Stimulated activated CD4-positive, alpha-beta T cell treated with anti-CD3 and anti-CD28 coated beads, Interleukin-12 subunit alpha, Interleukin-12 subunit beta, amount 100 ng/mL, for 48 hours (primary cell): ENCODE measurements at places on chromosomes 5 and 9.

DNA sequence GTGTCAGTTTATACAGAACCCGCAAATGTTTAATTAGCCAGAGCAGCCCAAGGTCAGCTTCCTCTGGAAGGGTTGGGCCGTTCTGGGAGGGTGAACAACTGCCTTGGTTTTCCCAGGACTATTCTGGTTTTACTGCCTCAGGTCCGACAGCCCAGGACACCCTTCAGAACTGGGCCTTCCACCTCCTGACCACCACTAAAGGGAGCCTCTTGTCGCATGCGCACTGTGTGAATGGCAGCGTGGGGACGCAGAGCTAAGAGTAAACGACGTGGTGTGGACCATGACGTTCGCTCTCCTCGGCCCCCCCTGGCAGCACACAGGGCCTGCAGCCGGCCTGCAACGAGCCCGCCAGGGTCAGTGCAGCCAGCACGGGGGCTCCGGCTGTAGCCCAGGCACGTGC lies 214.9 kb downstream of the FANCC start:
- no peak for DNase-seq

- DNase-seq: no peak
Observed at GRCh38 chr5:109053995-109054417, 306.3 kb downstream of the FER start.

DNA sequence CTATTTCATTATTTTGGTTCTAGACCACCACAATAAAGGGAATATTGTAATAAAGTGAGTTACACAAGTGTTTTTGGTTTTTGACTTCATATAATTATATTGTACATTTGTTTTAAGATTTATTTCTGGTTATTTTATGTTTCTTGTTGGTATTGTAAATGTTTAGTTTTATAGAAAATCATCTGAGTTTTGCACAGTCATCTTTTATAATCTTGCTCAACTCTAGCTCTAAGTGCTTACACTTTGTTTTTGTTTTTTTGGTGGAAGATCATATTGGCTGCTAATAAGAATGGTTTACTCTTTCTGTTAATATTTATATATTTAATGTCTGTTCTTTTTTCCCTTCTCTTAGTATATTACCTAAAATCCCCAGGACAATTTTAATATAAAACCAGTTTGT lies 135.0 kb downstream of the CNTLN start:
- no peak for DNase-seq

GRCh38 chr5:35331956-35332950 lies 102.0 kb upstream of the PRLR start:
- DNase-seq: no peak

GRCh38 chr5:96297867-96298266 lies 135.2 kb downstream of the PCSK1 start:
- DNase-seq: no peak

GRCh38 chr9:27344776-27345175 lies 47.8 kb upstream of the EQTN start:
- no peak for DNase-seq

DNA sequence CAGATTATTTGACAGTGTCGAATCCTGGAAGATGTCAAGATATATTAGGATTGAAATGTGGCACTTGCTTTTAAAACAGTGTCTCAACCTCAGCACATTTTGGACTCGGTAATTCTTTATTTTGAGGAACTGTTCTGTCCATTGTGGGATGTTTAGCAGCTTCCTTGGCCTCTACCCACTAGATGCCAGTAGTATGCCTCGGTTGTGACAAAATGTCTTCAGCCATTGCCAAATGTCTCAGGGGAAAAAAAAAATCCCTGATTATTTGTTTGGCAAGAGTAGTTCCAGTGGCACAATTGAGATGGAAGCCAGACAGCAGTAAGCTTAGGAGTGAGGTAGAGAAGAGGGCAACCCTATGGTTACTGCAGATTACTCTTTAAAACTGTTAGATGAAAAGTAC lies 694.5 kb upstream of the RIOK2 start:
- no peak for DNase-seq

GRCh38 chr5:159619826-159620225 lies 289.5 kb upstream of the IL12B start:
- DNase-seq: no peak

GRCh38 chr5:62708481-62709325 lies 130.1 kb downstream of the LRRC70 start:
- DNase-seq: no peak

- no peak for DNase-seq
Observed at GRCh38 chr9:123291736-123292135, 23.4 kb upstream of the STRBP start.

- no peak for DNase-seq
Observed at GRCh38 chr5:11324521-11325289, 563.7 kb upstream of the DAP start.

GRCh38 chr5:128228521-128228920 lies 145.0 kb downstream of the SLC12A2 start:
- DNase-seq: no peak

- no peak for DNase-seq
Observed at GRCh38 chr5:2177244-2177643, 294.5 kb upstream of the IRX4 start.

GRCh38 chr5:54876556-54876955 lies 108.8 kb downstream of the ESM1 start:
- no peak for DNase-seq

DNA sequence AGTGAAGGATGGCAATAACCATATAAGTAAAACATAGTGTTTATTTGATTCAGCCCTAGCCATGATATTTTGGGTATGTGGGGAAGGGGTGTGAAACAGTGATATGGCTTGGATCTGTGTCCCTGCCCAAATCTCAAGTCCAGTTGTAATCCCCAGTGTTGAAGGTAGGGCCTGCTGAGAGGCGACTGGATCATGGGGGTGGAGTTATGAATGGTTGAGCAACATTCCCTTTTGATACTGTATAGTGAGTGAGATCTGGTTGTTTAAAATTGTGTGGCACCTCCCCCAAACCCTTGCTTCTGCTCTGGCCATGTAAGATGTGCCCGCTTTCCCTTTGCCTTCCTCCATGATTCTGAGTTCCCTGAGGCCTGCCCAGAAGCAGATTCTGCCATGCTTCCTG lies 1804.6 kb downstream of the MAT2B start:
- no peak for DNase-seq
